ENCODE measurements at places on chromosomes 6 and 20. TPM values are rescaled to one million over a fixed set of nuclear protein-coding genes. Genes with fewer than 3 reads are reported as not detected.

The FOXA2 gene
- total RNA-seq = not detected

The CLIC5 gene
- 6.6 TPM for total RNA-seq

The LBP gene
- not detected for total RNA-seq

The PSORS1C2 gene
- not detected for total RNA-seq

The LHFPL5 gene
- total RNA-seq = not detected

The SHLD1 gene
- total RNA-seq = 7.4 TPM

The TNFRSF6B gene
- not detected for total RNA-seq

The ABHD16B gene
- not detected for total RNA-seq

The ADAT2 gene
- 26.7 TPM for total RNA-seq

The AHCY gene
- 205 TPM for total RNA-seq

The NRSN1 gene
- total RNA-seq = not detected

The PPIL1 gene
- total RNA-seq = 62.8 TPM

The SLC2A4RG gene
- 34.4 TPM for total RNA-seq

The TP53TG5 gene
- not detected for total RNA-seq

Measured in activated CD8-positive, alpha-beta memory T cell treated with anti-CD3 and anti-CD28 coated beads for 36 hours (primary cell).